ENCODE measurements at places on chromosomes 12 and 14.

DNA sequence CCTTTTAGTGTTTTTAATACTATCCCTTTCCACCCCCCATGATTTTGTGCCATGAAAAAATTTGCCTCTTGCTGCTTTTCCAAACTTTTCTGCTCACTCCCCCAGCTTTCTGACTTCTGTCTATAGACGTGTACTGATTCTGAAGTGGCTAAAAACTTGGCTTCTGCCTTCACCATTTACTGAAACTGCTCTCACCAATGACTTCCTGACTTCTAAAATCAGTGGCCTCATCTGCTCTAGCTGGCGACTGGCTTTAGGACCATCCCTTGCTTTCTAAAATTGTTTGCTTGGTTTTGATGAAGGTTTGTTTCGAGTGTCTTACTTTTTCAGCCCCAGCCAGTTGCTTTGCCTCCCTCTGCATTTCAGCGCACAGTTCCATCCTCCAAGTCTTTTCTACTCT, 145.3 kb downstream of the HELB start:
- DNase-seq, result no peak

- DNase-seq, result no peak
These were observed 3.5 kb upstream of the HCFC2 start for GRCh38 chr12:104060791-104061190.

- DNase-seq, result no peak
These were observed 79.1 kb upstream of the EGLN3 start for GRCh38 chr14:34029921-34030334.

DNA sequence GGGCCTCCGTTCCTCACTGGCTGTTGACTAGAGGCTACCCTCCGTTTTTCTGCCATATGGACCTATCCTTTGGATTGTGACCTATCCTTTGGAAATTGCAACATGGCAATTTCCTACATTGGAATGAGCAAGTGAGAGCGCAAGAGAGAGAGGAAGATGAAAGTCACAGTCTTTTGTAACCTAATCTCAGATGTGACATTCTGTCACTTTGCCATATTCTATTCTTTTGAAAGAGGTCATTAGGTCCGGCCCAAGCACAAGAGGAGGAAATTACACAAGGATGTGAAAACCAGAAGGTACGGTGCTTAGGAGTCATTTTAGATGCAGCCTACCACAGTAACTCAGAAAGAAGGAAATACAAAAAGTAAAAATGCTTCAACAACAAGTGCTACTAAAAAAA, 47.3 kb upstream of the SRP54 start:
- DNase-seq, result peak; percentile 9

GRCh38 chr12:50734409-50735263, 29.3 kb upstream of the ATF1 start:
- DNase-seq, result peak; percentile 35

DNA sequence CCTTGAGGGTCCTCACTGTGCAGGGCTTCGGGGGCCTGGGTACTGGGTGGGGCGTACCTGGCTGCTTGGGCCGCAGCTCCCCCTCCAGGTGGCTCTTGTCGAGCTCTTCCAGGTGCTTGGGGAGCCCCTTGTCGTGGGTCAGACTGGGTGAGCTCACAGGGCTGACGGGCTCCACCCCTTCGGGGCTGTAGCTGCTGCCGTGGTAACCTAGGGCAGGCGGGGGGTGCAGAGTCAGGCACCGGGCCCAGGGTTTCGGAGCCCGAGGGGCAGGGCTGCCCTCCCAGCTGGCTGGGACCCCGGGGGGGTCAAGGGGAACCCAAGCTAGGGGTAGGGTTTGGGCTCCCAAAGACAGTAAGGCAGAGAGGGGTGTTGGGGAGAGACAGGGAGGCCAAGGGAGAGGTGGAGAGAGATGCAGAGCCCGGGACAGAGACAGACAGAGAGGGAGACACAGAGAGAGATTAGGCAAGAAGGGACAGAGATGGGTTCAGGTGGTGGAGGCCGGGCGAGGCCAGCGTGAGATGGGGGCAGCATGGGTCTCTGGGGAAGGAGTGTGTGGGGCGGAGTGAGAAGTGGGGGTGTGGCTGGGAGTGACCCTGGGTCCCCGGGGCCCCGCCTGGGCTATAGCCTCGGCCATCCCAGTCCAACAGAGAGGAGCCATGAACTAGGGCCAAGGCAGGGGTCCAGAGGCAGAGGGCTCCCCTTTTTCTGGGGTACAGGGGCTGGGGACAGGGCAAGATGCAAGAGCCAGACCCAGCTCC, 40.7 kb downstream of the RFLNA start:
- no peak for DNase-seq

Measured in activated CD4-positive, alpha-beta T cell treated with anti-CD3 and anti-CD28 coated beads, Interleukin-10, Interleukin-2, amounts not matched to agents 100 ng/mL and 50 ng/mL, durations not matched to agents 16 hours and 8 hours (primary cell).